Stimulated activated CD4-positive, alpha-beta T cell treated with anti-CD3 and anti-CD28 coated beads, Interleukin-1b, Interleukin-23, amount 100 ng/mL, for 4 hours (primary cell): ENCODE measurements at places on chromosomes 6 and 20.

- no peak for DNase-seq
These were observed 500.3 kb downstream of the DHX35 start for GRCh38 chr20:39462416-39462945.

GRCh38 chr6:41559655-41560427, 13.7 kb downstream of the FOXP4 start:
- DNase-seq: no peak

DNA sequence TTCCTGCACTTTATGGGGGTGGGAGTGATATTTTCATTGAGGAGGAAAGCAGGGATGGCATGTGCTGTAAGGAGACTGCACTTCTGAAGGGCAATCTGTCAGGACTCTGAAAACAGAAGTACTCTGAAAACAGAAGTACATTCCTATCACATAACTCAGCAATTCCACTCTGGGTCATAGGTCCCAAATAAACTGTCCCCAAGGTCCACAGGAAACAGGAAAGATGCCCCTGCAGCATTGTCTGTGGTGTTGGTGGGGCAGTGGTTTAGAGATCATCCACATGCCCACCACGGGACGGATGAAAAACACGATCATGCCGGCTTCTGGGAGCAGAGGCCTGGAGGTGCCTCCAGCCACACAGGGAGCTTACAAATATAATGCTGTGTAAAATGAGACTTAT, 150.3 kb downstream of the OTOR start:
- DNase-seq: no peak

DNA sequence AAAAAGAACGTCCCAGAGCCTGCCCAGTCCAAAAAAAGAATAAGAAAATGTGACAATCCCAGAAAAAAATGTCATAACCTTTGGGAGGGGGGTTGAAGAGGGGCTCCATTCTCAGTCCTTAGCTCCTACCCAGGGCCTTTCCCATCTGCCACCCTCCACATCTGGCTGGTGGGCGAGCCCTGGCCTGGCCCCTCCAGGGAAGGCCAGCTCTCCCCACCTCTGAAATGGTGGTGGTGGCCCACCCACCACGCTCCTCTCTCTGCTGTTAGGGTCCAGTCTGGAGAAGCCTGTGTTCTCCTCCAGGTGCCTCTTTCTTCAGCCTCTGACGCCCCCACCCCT, 415 bp downstream of the RGS19 start:
- DNase-seq: no peak

GRCh38 chr6:70166088-70166958, 136.6 kb downstream of the COL9A1 start:
- no peak for DNase-seq

- DNase-seq: no peak
These were observed 112.8 kb downstream of the ZMYND8 start for GRCh38 chr20:47243532-47244305.

DNA sequence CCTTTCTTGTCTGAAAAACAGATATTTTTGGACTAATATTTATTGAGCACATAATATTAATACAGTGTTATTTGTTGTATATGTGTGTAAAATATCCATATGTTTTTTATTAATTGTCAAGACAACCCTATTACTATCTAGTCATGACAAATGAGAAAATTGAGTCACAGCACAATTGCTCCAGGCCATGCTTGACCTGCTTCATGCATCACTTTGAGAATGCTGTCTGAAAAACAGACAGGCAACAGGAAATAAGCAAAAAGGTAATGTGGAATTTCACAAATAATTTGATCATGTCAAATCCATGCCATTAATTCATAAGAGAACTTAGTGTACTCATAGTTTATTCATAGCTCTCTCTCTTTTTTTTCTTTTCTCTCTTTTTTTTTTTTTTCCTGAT, 246.5 kb downstream of the RIMS1 start:
- DNase-seq: no peak

GRCh38 chr6:46059608-46060007, 43.9 kb upstream of the CLIC5 start:
- no peak for DNase-seq

DNA sequence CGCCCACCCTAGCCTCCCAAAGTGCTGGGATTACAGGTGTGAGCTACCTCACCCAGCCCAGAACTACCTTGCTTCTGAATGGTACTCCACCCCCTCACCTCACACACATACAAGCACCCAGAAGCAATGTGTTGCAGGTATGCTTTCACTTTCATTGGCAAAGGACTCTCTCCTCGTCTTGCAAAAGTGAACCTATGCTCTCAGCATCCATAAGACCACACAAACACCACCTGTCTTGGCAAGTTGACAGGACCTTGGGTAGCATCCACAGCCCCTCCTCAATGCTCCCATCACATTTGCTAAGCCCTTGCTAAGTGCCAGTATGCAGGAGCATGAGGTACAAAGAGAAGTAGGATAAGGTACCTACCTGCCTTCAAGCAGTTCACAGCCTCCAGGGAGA, 3.7 kb downstream of the KIF13A start:
- no peak for DNase-seq

- DNase-seq: no peak
These were observed 11.3 kb downstream of the NT5E start for GRCh38 chr6:85460921-85461797.

- DNase-seq: no peak
These were observed 2.2 kb downstream of the SRSF3 start for GRCh38 chr6:36596356-36596755.

DNA sequence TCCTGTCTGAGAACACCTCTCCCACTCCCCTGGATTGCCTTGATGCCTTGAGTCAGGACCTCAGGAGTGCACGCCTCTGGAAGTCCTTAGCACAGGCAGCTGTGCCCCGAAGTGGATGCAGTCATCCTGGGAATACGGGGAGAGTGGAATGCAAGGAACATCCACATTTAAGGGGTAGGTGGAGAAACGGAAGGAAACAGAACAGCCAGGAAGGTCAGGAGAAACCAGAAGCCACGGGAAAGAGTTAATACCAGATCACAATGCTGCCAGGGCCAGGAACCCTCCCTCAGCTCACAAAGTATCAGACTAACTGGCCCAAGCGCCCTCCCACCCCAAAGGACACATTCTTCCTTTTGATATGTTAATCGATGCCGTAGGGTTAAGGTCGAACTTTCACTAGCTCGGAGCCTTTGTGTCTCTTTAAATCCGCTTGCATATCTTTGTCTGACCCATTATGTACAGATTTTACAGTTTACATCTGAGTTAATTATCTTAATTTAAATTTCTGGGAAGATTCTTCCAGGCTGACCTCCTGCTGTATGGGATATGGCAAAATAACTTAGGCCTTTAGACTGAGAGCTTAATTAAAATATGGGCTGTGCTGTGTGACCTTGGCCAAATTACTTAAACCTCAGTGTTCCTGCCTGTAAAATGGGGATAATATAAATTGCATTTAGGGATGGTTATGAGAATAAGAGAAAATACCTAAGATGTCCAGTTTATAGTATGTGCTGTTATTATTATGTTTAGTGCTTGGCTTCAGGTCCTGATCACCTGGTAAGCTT, 24.0 kb upstream of the CCND3 start:
- DNase-seq: no peak

GRCh38 chr6:150279533-150279932, 89.3 kb upstream of the IYD start:
- no peak for DNase-seq

- no peak for DNase-seq
These were observed 168.4 kb downstream of the EYS start for GRCh38 chr6:65538644-65539043.

DNA sequence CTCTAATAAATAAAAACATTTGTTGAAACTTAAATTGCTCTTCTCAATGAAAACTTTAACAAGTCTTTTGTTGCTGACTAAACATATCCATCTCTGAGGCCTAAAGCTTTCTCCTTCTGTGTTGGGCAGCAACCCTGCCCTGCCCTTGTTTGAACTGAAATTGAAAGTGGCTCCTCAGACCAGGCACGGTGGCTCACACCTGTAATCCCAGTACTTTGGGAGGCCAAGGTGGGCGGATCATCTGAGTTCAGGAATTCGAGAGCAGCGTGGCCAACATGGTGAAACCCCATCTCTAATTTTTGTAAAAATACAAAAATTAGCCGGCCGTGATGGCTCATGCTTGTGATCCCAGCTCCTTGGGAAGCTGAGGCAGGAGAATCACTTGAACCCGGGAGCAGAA, 29.2 kb upstream of the GNRH2 start:
- DNase-seq: no peak

DNA sequence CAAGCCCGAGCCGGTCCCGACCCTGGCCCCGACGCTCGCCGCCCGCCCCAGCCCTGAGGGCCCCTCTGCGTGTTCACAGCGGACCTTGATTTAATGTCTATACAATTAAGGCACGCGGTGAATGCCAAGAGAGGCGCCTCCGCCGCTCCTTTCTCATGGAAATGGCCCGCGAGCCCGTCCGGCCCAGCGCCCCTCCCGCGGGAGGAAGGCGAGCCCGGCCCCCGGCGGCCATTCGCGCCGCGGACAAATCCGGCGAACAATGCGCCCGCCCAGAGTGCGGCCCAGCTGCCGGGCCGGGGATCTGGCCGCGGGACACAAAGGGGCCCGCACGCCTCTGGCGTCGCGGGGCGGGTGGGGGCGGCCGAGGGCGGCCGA, 37.5 kb downstream of the YTHDF1 start:
- DNase-seq: no peak

GRCh38 chr6:106702046-106702445, 72.7 kb downstream of the QRSL1 start:
- DNase-seq: no peak

- DNase-seq: no peak
These were observed 278.8 kb upstream of the RUNX2 start for GRCh38 chr6:45049188-45049843.

GRCh38 chr6:151808371-151809241, 1.1 kb downstream of the ESR1 start:
- no peak for DNase-seq

DNA sequence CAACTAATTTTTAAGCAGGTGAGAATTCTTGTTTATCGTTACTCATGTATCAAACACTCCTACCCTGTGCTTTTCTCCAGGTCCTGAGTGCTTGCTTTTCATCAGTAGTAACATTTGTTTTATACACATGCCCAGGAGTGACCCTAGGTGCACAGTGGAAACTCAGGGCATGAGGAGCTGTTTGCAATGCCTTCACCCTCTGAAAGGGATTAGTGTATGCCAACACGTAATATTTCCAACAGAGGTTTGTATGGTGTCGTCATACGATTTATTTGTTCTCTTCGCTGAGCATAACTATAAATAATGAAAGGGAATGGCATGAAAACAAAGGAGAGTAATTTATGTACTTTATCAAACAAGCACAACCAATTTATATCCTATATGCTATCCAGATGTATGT, 537.4 kb upstream of the MMS22L start:
- DNase-seq: no peak

DNA sequence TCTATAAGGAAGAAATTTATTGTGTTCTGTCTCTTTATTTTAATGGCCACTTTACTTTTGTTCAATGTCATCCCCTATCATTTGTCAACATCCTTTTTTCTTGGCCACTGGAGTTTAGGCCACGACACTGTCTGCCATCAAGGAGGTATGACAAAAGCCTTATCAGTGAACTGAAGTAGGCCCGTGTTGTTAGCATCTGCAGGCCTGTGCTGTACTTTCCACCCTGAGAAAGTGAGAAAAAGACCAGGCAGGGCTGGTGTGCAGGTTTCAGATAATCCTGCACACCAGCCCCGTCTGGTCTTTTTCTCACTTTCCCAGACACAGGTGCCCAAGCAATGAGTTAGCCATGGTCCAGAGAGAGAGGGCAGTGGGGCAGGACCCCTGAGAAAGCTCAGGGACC, 57.6 kb downstream of the GOPC start:
- no peak for DNase-seq

GRCh38 chr20:3420211-3420707, 12.8 kb upstream of the DNAAF9 start:
- no peak for DNase-seq

- no peak for DNase-seq
These were observed 7.0 kb downstream of the CEBPB start for GRCh38 chr20:50197463-50198179.

DNA sequence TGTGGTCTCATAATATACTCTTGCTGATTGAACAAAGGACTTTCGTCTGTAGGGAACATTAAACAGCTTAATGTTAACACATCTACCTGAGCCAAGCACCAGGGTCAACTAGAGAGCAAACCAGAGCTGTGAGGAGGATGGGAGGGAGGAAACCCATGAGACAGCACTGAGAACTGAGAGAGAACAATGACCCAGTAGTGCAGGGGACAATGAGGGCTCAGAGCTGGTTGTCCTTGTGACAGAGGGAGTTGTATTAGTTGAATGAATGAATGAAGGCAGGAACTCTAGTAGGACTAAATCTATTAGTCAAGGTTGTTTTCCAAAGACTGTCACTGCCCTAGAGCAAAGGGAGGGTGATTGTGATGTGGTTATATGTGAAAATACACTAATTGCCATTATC, 28.2 kb upstream of the GSTA4 start:
- DNase-seq: no peak

DNA sequence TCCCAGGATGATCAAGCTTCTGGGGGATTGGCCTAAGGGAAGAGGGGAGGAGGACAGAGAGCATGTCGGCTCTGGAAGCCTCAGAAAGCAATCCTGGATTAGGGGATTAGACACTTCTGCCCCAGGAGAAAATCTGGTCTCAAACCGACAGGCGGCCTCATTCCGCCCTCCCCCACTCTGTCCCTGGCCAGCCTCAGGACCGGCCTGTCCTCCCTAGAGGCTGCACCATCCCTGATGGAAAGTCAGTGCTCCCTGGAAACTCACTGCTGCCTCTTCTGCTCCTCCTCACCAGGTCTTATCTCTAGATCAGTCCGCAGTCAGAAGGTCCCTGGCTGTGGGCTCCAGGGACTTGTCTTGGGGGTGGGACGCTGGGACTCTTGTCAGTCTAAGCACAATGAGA, 905 bp upstream of the SLC12A5 start:
- no peak for DNase-seq

- no peak for DNase-seq
These were observed 69.0 kb upstream of the JARID2 start for GRCh38 chr6:15176816-15177370.

DNA sequence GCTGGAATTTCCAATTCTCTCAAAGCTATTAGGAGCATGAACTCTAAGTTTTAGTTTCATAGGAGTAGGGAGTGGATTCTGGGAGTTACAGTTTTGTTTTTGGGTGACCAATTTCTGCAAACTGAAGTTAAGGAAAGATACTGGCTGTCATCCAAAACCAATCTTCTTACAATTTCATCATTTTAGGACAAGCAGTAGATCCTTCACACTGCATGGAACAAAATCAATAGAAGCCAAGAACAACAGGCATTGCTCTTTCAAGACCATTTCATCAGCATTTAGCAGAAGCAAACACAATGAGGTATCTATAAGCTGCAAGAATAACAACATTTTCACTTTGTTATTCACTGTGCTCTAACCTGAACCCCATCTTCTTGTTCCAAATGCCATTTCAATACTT, 173.0 kb downstream of the GMDS start:
- DNase-seq: no peak

GRCh38 chr6:109472132-109472995, 10.7 kb downstream of the ZBTB24 start:
- no peak for DNase-seq

GRCh38 chr6:5996714-5997419, 9.9 kb downstream of the NRN1 start:
- no peak for DNase-seq

GRCh38 chr6:147310521-147310920, 106.3 kb downstream of the STXBP5 start:
- DNase-seq: no peak
